Left ventricle myocardium inferior (tissue), 1 donor: ENCODE measurements at places on chromosomes 6 and 20. TPM values are rescaled to one million over a fixed set of nuclear protein-coding genes. Genes with fewer than 3 reads are reported as not detected.

GHRH gene
- 0.93 TPM for total RNA-seq

HSPA12B gene
- total RNA-seq: 12.5 TPM

GABRR1 gene
- total RNA-seq: not detected

PCSK2 gene
- total RNA-seq: 0.74 TPM

TUBB2B gene
- total RNA-seq: 1.4 TPM
